ENCODE measurements at places on chromosomes 7 and 10. TPM values are rescaled to one million over a fixed set of nuclear protein-coding genes. Genes with fewer than 3 reads are reported as not detected.

- no peak for DNase-seq
These were observed 605.5 kb downstream of the XPNPEP1 start for GRCh38 chr10:109317746-109318366.

DNA sequence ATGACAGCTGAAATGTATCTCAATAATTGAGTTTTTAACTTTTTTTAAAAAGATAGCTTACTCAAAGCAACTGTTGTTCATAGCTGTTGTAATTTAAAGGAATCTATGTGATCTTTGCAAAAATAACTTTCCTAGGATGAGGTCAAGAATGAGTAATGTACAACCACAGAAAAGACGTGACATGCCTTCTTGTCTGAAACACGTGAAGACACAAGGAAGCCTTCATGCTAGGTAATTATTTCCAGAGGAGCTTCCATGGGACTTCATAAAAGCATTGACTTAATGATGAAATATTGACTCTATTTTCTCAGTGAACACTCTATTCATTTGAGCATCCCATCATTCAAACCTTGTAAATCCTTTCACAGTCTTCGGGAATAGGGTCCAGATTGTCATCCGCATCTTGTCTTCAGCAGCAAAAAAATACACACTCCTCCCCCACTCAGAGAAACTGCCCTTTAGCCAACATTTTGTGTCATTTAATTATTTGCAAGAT lies 528.0 kb downstream of the NRG3 start:
- DNase-seq, result no peak

The LMTK2 gene
- total RNA-seq, result 26.7 TPM

The DPP6 gene
- total RNA-seq, result 0.42 TPM

The GIMAP8 gene
- total RNA-seq, result 16.6 TPM

Measured in left cardiac atrium (tissue), 4 donors.